GOT3 (cell line): ENCODE measurements at places on chromosomes 7 and 10.

- no peak for DNase-seq
Observed at GRCh38 chr10:103265717-103266329, 11.1 kb upstream of the INA start.

GRCh38 chr7:70434376-70434775, 697.6 kb upstream of the GALNT17 start:
- no peak for DNase-seq

DNA sequence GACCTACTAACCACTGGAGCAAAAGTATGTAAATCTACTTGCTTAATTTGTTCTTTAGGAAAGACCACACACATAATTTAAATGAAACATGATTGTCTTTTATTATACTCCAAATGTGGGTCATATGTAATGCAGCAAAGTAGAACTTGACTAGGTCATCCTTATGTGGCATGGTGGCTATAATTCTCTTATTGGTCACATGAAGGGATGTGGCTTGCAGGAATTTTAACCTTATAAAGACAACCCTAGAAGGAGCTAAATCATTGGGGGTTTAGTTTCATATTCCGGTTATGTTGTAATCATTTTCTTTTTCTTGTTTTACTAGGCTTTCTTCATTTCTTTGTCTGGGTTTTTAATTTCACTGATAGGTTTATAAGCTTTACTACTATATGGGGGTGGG, 93.9 kb downstream of the SEPTIN7 start:
- no peak for DNase-seq

DNA sequence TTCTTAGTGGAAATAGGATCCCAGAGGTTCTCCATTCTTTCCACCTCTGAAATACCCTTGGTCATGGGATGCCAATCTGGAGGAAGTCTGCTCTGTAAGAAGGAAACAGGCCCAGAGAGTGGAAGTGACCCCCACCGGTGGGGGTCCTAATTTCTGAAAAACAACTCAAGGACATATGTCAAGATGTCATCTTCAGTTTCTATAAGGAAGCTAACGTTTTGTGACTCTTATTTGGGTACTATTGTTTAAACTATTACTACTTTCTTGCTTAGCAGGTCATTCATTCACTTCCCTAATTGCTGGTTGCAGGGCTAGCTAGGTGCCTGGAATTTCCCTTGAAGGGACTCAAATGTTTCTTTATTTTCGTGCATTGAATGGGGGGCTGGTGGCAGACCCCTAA, 1.9 kb upstream of the ZNF775 start:
- no peak for DNase-seq

DNA sequence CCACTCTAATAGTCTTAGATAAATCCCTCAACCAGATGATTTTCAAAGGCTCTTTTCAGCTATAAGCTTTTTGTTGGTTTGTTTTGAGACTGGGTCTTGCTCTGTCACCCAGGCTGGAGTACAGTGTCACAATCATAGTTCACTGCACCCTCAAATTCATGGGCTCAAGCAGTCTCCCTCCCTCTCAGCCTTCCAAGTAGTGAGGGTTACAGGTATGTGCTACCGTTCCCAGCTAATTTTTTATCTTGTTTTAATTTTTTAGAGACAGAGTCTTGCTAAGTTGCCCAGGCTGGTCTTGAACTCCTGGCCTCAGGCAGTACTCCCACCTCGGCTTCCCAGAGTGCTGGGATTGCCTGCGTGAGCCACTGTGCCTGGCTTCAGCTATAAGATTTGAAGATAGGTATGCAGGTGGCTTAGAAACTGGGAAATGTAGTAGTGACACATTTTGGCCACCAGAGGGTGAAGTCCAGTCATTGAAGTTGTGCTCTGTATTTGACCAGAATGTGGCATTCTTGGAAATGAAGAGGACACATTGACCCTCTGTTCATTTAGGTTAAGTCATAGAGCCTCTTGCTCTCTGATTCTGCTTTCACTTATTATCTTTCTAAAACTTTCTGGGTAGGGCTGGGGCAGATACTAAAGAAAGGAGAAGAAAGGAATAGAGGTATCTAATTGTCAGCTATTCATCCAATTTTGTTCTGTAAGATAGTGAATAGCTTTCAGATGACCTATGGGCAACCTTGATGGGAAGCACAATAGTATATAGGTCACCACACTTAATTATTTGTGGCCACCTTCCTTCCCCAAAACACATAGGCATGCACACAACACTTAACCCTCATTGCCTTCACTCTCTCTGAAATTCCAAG, 36.0 kb downstream of the R3HCC1L start:
- DNase-seq = no peak

DNA sequence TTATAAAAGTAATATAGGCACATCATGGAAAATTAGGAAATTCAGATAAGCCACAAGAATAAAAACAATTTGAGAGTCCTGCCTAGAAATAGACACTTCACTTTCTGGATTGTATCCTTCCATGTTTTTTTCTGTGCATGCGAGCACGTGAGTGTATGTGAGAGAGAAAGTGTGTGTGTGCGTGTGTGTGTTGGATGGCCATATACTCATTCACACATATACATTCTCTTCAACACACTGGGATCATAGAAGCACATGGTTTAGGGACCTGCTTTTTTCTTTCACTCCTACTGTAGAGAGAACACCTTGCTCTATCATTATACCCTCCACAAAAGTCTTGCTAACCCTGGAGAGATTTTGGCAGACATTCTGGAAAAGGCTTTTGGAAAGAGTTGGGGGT, 7.5 kb downstream of the FFAR4 start:
- DNase-seq = no peak
